ENCODE measurements at places on chromosomes 5 and 9. TPM values are rescaled to one million over a fixed set of nuclear protein-coding genes. Genes with fewer than 3 reads are reported as not detected.

SLC36A3 gene
- not detected for total RNA-seq

DMGDH gene
- total RNA-seq, result 1.1 TPM

PCDHGB4 gene
- total RNA-seq, result 14.6 TPM

CATSPER3 gene
- not detected for total RNA-seq

CTXN3 gene
- total RNA-seq, result not detected

GCNT4 gene
- total RNA-seq, result 0.59 TPM

CCL28 gene
- total RNA-seq, result 0.44 TPM

CDC20B gene
- total RNA-seq, result not detected

OR1N2 gene
- total RNA-seq, result not detected

BRINP1 gene
- 23.7 TPM for total RNA-seq

SHROOM1 gene
- 8.9 TPM for total RNA-seq

PCDHGB5 gene
- total RNA-seq, result 32.0 TPM

GRXCR2 gene
- total RNA-seq, result not detected

PTGER4 gene
- total RNA-seq, result 39.9 TPM

GBA2 gene
- 13.3 TPM for total RNA-seq

PAIP2 gene
- 68.5 TPM for total RNA-seq

TMOD1 gene
- 0.39 TPM for total RNA-seq

FRRS1L gene
- 0.10 TPM for total RNA-seq

SPINK13 gene
- total RNA-seq, result 6.4 TPM

GRHPR gene
- total RNA-seq, result 114 TPM

LMX1B gene
- 0.25 TPM for total RNA-seq

All from cardiac ventricle fibroblast (primary cell).